Putamen (tissue), 1 donor: ENCODE measurements at places on chromosomes 3 and 15.

GRCh38 chr3:34534013-34534412 lies 735.6 kb downstream of the PDCD6IP start:
- peak; percentile 12 for DNase-seq

GRCh38 chr3:37492977-37493471 lies 318.6 kb upstream of the LRRFIP2 start:
- no peak for DNase-seq

DNA sequence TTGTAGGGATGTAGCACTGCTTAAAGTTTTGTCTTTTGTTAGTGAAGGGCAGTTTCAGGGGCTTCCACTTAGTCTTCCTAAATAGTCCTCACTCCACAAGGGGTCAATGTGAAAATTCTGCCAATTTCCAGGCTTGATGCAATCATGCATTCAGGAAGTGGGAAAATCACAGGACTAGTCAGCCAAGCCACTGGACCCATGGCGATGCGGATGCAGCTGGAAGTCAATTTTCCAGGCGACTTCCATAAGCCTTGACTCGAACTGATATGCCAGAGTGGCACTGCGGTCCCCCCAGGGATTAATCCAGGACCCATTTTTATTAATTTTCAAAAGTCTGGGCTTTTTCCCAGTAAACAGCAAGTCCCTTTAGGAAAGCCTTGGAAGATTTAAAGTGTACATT lies 26.1 kb downstream of the GBE1 start:
- DNase-seq = no peak

DNA sequence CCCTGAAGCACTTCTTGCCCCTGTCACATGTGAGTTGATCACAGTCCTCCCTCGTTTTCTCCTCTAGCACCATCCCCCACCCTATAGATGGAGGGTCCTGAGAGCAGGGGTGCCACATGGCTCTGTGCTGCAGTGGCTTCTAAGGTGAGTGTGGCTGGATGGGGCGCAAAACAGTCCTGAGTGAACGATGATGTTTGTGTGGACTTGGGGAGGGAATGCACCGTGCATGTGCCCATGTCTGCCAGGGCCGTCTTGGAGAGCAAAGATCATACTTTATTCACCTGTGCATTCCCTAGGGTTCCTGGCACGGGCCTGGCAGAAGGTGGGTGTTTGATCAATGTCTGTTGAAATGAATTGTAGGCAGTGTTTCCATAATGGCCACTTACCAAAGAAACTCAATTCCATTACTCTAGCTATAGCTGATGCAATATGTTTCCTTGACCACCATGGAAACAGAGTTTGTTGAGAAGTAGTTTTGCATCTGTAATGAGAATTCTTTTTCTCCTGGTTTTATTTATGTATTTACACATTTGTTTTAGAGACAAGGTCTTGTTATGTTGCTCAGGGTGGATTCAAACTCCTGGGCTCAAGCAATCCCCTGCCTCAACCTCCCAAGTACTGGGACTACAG lies 58.0 kb downstream of the ABTB1 start:
- no peak for DNase-seq

DNA sequence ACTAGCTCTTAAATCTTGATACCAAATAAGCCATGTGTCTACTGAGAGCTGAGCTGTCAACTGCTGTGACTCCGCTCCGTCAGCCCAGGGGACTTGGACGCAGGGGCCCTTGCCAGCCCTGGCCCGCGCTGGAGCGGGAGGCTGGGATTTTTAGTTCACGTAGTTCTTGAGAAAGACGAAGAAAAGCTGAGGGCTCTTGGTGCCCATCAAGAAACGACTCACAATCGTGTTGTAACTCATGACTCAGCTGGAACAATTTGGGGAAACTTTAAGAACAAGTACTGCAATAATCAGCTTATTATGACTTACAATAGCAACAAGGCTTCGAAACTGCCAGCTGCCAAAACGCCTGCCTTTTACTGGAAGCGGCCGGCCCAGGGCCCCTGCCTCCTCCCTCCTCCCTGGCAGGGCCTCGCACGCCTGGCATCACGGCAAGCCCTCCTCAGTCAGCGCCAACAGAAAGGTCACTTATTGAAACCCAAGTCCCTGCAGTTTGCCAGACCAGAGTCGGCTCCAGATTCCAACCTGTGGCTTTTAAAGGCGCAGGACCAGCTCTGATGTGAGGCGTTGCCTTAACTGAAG lies 60.3 kb downstream of the RGMA start:
- peak; percentile 67 for DNase-seq
